ENCODE measurements at places on chromosomes 12 and 14.

GRCh38 chr12:87676731-87677130, 352.5 kb downstream of the C12orf50 start:
- DNase-seq, result peak; percentile 10

DNA sequence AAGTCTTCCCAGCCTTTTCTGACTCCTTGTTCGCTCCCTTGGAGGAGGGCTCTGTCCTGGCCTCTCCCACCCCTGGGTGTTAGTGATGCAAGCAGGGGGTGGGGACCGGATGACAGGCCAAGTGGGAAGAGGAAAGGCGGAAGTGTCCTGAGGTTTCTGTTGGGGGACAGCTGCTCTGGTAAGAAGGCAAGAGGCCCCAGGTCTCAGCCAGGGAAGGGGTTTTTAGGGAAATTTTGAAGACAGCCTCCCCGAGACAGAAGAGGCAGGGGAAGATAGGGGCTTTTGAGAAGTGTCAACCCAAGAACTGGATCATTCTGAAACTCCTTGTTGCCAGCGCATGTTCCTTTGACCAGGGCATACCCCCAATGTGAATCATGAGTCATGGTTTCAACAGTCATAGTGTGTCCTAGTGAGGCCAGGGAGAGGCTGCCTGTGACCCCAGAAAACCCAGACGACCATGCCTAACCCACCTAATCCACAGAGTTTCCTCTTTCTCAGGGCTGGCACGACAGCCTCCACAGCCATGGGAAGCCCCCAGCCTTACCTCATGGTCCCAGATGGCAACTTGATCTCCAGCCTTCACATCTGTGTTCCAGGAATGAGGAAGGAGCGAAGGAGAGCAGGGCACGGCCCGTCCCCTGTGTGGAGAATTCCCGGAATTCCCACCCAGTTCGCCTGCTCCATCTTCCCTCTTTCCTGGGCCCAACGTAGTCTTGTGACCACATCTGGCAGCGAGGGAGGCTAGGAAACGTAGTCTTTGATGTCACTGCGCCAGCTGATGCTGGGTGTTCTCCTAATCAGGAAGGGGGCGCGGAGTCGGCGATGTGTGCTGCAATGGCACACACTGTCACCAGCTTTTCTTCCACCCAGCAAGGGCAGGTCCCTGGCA, 4.9 kb upstream of the GPR132 start:
- DNase-seq, result no peak

- no peak for DNase-seq
Measured at GRCh38 chr14:103385929-103386712, 906 bp downstream of the MARK3 start.

DNA sequence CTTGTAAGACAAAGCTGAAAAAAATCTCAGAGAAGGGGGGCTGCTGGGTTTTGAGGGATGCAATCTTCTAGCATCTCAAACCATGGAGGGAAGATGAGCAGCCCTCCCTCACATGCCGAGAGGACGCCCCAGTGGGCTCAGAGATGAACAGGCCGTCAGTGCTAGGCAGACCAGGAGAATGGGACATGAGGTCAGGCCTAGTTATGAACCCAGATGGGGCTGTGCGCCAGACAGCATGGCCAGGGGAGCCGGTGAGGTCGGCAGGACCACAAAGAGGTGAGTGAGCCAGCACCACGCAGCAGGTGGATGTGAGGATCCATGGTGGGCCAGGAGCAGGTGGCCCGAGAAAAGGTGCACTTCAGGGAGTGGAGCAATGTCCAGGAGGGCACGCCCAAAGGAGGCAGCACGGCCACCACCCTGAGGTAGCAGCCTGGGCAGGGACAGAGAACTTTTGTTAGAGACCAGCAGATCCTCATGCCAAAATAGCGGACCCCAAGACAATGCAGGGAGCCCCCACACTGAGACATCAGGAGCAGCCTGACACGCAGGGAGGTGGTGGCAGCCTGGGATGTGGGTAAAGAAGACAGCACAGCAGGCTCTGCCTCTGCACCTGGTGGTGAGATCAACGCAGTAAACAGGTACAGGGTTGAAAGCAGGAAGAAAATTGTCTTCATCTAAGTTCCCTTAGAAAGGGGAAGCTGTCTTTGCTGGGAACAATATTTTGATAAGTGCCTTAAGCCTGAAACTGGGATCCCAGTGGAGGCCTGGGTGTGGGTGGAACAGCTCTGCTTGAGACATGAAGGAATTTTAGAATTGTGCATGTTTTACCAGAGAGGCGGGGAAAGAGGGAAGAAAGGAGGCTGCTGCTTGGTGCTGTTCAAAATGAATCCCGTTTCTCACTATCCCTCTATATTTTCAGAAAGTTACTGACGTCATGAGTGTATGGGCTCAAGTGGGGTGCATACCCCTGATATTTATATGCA, 17.8 kb upstream of the MCRS1 start:
- DNase-seq, result no peak

DNA sequence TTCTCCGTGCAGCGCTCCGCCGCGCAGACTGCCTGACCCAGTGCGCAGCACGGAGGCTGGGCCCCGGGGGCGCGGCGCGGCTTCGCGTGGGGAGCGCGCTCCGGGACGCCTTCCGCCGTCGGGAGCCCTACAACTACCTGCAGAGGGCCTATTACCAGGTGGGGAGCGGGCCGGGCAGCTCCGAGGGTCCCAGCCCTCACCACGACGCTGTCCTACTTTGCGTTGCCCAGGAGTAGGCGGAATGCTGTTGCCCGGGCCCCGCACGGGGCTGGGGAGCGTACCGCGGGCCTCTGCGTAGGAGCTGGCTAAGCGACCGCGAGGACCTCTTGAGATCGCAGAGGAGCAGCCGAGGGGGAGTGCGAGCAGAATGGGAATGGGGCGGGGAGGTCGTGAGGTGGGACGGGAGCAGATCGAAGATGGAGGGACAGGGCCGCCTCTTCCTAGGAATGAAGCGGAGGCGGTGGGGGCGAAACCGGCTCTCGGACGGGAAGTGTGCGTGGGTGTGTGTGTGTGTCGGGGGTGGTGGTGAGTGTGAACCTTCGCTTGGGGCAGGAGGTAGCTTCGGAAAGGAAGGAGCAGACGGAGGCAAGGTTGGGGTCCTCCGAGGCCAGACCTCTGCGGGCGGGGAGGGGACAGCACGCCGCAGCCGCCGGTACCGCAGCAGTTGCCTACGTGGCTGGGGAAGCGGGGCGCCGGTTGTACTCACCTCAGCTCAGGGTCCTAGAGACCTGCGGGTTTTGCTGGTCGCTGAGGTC, 751 bp downstream of the P3H3 start:
- DNase-seq, result no peak

GRCh38 chr12:127582074-127582473, 684.9 kb upstream of the TMEM132C start:
- no peak for DNase-seq

All from NCI-H1694 treated with DMSO at 0.1 percent for 48 hours (cell line).